NCI-H1048 (cell line): ENCODE measurements at places on chromosomes 2 and 18.

DNA sequence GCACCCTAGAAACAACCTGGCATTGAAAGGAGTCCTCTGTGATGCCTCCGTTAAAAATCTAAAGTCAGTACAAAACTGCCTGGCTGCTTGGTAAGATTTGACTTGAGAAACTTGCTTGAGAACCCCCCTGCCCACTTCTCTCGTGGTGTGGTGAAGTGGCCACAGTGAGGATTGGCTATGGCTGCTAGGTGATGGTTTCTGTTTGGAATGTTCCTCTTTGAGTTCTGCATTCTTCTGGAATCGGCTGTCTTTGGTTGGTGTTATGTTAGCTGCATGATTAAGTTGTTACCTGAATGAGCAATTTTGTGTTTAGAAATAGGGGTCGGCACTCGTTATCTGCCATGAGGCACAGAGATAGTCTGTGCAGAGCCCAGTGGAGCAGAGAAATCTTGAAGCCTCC is 21.7 kb upstream of the SAG start:
- no peak for DNase-seq

GRCh38 chr18:38318416-38318815 is 752.8 kb upstream of the CELF4 start:
- no peak for DNase-seq

DNA sequence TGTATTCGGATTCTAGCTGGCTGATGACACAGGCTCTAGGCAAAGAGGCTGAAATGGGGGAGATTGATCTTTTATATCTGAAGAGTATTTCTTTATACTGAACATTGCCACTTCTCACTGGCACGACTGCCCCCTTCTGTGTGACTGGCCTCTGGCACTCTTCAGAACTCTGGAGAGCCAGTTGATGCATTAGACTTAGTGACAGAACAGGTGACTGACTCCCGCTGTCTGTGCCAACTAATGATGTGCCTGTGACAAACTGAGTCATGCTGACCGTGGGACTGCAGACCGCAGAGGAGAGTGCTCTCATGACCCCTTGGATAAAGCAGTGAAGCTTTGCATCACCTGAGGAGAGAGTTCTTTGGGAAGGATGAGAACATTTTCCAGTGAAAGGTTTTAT is 14.4 kb downstream of the MGAT5 start:
- no peak for DNase-seq

- no peak for DNase-seq
Measured at GRCh38 chr2:64501946-64502345, 22.2 kb upstream of the AFTPH start.

DNA sequence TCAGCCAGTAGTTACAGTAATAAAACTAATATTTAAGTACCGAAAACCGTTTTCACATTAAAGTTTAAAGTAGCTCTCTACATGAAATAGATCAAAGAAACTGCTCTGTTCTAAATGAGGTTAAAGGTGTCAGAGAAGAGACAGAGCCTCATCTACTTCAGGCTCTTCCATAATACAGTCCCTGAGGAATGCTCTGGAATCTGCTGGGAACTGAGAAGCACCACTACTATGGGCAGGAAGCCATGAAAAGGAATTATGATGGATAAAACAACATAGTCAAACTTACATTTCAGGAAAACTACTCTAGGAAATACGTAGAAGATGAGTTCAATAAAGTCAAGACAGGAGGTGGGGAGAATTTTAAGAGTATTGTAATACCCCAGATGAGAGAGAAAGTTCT is 60.0 kb downstream of the ROCK1 start:
- DNase-seq, result no peak

- no peak for DNase-seq
Measured at GRCh38 chr2:170492010-170492409, 223.1 kb upstream of the SP5 start.

DNA sequence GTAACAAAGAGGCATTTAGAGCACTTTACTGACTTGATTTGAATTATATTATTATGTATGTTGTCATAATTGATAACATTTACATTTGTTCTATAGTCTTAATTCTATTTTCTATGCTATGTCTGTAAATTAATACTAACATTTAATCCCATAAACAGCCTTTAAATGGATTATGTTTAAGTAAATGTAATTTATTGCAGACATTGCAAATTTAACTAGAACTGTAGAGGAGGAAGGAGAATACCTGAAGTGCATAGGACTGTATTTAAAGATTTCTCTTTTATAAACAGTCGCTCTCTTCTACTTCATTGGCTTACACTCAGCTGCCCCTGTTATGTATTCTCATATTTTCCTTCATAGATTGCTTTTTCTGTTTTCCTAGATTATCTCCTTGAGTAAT is 92.4 kb downstream of the SPAG16 start:
- no peak for DNase-seq

DNA sequence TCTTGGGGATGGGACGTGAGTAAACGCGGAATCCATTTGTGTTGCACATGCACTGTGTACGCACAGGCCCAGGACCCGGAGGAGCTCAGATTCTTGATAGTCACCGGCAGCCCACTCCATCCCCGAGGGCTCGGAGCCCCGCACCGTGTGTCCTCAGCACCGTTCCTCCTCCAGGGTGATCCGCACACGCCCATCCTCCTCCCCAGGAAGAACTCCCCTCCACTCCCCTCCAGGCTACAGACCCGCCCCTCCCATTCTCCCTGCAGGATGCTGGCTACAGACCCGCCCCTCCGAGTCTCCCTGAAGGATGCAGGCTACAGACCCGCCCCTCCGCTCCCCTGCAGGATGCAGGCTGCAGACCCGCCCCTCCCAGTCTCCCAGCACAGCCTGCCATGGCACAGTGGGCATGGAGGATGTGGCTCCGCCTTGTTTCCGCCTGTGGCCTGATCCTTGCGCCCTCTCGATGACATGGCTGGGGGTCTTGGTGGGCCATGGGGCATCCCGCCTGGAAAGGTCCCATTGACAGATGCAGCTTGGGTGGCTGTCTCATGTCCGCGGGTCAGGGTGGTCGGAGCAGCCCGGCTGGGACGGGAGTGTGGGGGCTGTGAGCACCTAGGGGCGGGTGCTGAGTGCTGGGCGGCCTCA is 14.1 kb downstream of the CTDP1 start:
- DNase-seq, result no peak

- no peak for DNase-seq
Measured at GRCh38 chr2:190499273-190499672, 35.2 kb downstream of the NEMP2 start.

DNA sequence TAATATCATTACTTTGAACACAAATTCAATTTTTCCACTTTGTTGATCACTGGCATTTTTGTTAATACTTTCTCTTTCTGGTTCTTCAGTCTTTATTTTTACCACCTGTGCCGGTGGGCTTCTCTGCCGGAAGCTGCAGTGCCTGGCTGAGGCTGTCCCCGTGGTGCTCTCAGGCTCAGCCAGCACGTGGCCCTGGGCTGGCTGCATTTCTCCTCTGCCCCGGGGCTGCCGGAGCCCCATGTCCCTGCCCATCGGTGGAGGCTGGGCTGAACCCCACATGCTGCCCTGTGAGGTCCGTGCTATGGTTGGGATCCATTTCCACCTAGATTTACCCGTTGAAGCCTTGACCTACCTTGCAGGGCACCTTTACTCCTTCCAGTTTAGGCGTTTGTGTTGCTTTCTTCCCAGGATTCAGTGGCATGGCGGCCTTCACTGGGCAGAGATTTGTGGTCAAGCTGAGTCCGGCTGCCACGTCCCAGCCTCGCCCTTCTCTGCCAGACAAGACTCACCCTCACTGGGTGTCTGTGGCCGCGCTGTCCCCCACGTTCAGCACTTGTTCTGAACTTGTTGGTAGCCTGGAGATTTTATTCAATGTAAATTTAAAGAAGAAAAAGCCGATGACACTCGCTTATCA is 12.8 kb upstream of the TMEM18 start:
- DNase-seq, result no peak

DNA sequence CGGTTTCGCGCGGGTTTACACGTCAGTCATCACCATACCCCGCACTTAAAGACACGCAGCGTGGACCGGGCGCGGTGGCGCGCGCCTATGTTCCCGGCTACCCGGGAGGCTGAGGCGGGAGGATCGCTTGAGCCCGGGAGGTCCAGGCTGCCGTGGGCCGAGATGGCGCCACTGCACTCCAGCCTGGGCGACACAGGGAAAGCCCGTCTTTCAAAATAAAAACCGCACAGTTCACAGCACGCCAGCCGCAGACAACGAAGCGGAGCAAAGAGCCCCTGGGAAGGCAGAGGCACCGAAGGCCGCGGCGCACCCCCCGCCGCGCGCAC is 328 bp downstream of the DTYMK start:
- DNase-seq, result no peak

DNA sequence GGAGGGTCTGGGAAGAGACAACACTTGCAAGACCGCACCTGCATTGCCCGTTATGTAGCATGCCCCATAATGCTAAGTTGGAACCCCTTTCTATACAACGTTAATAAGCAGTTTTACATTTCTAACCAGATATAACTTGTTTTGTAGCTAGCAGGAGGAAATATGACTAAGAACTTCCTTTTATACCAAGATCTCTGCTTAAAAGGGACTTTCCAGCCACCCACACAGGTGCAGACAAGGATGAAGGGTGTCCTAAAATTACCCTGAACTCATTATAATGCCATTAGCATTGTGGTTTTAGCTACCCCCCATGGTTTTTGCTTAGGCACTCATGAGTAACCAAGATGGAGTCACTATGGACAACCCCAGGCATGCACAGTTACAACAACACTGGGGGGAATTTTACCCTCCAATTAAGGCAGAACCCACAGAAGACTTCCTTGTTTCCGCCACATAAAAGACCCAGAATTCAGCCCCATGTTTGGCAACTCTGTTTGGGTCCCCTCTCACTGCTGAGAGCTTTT is 362.8 kb downstream of the CBLN2 start:
- DNase-seq, result no peak

GRCh38 chr18:22347606-22348511 is 69.9 kb downstream of the CTAGE1 start:
- no peak for DNase-seq

- no peak for DNase-seq
Measured at GRCh38 chr2:182864949-182865570, 1.4 kb downstream of the FRZB start.

DNA sequence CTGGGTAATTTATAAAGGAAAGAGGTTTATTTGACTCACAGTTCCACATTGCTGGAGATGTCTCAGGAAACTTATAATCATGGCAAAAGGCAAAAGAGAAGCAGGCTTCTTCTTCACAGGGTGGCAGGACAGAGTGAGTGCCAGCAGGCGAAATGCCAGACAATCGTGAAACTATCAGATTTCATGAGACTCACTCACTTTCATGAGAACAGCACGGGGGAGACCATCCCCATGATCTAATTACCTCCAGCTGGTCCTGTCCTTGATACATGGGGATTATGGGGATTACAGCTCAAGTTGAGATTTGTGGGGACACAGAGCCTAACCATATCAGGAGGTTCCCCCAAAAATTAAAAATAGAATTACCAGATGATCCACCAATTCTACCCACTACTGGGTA is 675.5 kb upstream of the SLC8A1 start:
- DNase-seq, result no peak

- no peak for DNase-seq
Measured at GRCh38 chr2:219021591-219021990, 19.7 kb downstream of the CFAP65 start.

- no peak for DNase-seq
Measured at GRCh38 chr2:79619976-79620375, 107.1 kb downstream of the CTNNA2 start.

DNA sequence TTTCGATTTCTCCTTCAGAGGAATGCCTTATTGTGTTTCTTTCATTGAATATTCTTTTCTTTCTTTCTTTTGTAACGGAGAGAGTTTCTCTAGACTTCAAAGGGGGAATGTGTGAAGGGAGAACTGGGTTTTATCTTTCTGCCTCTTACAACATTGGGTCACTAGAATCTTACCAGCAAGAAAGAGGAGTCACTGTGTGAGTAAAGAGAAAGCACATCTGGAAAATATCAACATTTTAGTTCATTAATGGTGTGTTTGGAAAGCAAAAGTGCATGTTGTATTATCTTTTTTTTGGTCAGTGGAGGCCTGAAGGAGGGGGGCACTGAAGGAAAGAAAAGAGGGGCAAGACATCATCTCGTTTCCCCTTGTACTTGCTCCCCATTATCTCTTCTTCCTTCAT is 86.6 kb upstream of the THOC1 start:
- no peak for DNase-seq

GRCh38 chr2:77567723-77568122 is 45.5 kb upstream of the LRRTM4 start:
- no peak for DNase-seq

DNA sequence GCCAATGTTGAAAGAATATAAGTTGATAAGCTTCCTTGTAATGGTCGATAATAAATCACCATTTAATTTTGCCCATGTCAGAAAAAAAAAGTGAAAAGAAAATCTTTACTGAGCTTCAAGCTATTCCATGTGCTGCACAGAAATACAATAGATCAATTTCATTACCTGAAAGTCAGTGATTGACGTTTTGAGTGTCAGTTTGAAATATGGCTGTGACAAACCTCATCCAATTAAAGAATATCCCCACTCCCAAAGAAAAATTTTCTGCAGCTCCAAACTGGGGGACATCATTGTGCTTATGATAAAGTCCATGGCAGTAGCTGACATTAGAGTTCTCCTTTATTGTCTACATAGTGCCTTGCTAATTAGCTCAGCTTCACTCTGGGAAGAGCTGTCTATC is 184.8 kb upstream of the RPRM start:
- no peak for DNase-seq

GRCh38 chr2:70094171-70094977 is 7.1 kb downstream of the PCBP1 start:
- no peak for DNase-seq

DNA sequence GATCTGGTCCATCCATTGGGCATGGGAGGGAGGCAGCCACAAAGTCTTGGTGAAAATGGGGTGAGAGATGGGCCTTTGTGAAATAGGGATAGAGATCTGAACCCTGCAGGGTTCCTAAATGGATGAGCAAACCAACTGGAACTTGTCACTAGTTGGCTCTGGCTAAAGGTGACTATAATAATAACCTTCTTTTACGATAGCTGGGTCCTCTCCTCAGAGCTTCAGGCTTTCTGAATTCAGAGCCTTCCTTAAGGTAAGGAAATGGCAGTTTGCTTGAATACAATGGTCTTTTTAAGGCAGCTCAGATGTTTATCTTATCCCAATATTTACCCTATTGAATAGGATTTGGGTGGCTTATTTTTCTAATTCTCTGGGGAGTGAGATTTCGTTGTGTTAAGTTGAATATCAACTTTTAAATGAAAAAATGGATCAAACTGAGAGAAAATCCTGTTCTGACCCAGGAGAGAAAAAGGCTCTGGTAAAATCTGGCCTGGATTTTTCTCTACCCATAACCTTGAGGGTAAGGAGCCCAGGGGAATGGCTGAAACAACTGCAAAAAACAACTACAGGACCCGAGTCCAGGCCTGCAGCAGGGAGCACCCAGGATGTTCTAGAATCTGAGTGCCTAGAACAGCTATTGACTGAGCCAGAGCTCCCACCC is 61.1 kb upstream of the CXCR4 start:
- DNase-seq, result no peak
